ENCODE measurements at places on chromosomes 7 and 10.

DNA sequence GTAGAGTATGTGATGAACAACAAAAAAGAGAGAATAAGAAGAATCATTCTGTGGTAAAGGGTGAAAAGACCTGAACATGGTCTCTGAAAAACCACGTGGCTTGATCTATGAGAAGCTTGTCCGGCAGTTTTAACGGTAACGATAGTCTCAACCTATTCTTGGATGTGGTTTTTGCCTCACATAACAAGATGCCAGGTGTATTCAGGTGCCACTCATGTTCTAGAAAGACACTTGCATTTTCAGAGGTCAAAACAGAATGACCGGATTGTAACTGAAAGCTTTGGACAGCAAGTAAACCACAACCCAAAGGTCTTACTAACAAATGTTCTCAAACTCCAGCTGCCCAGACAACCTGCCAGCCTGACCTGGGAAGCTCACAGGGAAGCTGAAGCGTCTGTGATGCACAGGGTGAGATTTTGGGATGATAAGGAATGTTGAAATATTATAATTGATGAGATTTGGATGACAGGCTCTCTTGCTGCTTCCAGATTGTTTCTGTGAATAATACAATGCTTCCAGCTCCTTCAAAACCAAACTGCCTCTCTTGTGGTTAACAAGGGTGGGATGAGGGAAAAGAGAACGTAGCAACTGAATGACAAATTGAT is 137.4 kb upstream of the GRB10 start:
- DNase-seq, result no peak

DNA sequence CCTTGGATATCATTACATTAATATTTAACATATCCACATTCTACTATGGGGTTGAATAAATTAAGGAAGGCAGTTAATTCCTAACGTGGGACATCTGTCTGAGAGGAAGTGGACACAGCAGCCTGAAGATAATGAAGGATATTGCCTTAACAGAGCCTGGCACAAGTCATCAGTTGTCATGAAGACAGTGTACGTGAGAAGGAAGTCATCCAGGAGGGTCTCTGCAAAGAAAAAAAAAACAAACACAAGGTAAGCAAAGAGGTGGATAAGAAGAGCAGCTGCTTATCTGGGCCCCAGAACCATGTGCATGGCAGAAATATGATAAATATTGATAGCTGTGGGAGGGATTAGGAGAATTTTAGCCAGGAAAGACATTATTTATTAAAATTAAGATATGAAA is 190.0 kb downstream of the RAPGEF5 start:
- DNase-seq, result no peak

DNA sequence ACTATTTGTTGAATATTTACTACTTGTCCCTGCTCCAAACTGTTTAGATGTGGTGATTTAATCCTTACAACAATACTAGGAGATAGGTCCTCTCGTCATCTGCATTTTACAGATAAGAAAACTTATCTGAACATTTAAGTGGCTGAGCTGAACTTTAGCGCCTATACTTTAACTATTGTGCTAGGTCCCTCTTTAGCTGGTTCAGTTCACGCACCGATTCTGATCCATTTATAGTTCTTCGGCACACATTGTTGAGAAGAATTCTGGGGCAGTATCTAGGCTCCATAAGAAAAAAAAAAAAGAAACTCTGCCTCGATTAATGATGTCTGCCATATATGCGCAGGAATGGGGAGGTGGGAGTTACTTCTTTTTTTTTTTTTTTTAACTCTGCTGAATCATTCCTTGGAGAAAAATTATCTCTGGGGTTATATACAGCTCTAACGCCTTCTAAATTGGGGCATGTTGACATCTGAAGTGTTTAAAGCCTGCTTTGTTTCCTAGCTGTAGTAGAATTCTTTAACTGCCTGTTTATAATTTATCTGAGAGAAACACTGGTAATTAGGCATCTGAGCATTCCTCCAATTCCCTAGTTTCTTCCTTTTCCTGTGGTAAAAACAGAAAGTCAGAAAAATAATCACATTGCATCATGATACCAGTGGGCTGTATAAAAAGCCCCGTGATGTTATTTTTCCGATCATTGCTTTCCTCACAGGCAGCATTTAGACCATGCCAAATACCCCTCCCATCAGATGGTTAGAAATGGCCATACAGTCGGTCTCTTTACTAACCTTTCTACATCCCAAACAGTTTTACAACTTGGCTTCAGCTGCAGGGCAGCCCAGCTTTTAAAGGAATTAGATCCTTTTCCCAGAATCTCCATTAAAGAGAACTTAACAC is 98.5 kb upstream of the KDM7A start:
- DNase-seq, result no peak

GRCh38 chr10:108779501-108779900 is 1143.8 kb downstream of the XPNPEP1 start:
- no peak for DNase-seq

GRCh38 chr10:127968659-127969058 is 61.8 kb downstream of the PTPRE start:
- DNase-seq, result no peak

DNA sequence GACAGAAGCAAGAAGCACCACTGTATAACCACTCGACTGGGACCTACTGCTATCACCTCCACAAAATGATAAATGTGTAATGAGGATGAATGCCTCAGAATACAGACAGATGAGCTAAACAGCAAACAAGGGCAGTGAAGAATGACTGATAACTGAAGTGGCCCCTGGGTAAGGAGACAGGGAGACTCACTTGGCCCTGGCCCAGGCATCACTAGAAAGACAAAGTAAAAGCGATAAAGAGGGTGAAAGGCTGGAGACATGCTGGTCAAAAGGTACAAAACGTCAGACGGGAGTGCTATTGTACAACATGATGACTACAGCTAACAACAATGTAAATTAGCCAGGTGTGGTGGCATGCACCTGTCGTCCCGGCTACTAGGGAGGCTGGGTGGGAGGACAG is 27.8 kb upstream of the APBB1IP start:
- DNase-seq, result no peak

DNA sequence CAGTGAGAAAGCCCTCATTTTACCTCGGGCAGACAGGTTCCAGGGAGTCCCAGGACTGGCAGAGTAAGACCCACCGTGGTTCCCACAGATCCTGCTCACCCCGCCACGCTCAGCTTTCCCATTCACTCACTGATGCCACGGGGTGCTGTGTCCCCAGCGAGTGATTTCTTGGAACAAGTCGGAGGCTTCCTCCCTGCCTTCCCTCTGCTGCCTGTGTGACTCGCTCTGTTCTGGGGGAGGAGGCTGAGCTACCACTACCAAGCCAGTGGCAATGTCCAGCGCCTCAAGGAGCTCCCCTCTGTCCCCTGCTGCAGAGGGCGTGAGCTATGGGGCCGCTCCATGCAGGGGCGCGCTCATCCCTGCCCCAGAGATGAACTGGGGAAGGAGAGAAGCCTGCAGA is 12.6 kb downstream of the IL15RA start:
- no peak for DNase-seq

GRCh38 chr7:157782041-157782440 is 445.2 kb downstream of the DNAJB6 start:
- no peak for DNase-seq

DNA sequence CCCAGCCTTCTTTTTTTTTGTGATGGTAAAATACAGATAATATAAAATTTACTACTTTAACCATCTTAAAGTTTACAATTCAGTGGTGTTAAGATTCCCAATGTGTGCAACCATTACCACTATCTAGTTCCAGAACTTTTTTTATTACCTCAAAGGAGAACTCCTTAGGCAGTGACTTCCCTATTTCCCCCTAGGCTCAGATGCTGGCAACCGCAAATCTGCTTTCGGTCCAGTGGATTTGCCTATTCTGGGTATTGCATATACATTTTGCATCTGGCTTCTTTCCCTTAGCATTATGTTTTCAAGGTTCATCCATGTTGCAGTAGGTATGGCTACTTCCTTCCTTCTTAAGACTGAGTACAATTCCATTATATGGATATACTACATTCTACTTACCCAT is 56.5 kb downstream of the AFAP1L2 start:
- DNase-seq, result no peak

DNA sequence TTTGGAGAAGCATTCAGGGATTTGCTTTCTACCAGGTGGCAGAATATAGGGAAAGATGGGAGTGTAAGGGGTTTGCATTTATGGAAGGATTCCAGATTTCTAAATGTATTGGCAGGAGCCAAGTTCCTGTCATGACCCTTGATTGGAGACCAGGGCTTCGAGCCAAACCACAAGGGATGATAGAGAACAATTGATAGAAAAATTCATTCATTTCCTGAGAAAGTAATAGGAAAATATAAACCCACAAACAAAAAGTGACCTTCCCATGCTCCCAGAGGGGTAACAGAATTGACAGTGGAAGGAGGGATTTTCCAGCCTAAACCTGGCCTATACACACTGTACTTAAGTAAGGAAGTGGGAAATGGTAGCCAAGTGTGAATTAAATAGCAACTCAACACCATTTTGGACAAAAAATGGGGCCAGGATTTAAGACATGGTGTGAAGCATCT is 22.4 kb upstream of the IFIT2 start:
- no peak for DNase-seq

- no peak for DNase-seq
These were observed 2.6 kb downstream of the PRLHR start for GRCh38 chr10:118592675-118593330.

- no peak for DNase-seq
These were observed 257.3 kb upstream of the AKR1E2 start for GRCh38 chr10:4568731-4569130.

DNA sequence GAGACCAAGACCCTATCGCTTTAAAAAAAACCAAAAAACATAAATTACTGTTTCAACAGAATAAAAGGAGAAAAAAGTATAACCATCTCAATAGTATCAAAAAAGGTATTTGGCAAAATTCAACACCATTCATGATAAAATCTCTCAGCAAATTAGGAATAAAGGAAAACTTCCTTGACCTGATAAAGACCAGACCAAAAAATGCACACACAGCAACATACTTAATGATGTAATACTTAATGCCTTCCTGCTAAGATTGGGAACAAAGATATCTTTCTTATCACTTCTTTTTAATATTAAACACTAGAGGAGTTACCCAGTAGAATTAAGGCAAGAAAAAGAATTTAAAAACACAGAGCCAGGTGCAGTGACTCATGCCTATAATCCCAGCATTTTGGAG is 79.3 kb downstream of the CNOT4 start:
- no peak for DNase-seq

GRCh38 chr7:30249316-30249715 is 35.1 kb upstream of the ZNRF2 start:
- DNase-seq, result no peak

DNA sequence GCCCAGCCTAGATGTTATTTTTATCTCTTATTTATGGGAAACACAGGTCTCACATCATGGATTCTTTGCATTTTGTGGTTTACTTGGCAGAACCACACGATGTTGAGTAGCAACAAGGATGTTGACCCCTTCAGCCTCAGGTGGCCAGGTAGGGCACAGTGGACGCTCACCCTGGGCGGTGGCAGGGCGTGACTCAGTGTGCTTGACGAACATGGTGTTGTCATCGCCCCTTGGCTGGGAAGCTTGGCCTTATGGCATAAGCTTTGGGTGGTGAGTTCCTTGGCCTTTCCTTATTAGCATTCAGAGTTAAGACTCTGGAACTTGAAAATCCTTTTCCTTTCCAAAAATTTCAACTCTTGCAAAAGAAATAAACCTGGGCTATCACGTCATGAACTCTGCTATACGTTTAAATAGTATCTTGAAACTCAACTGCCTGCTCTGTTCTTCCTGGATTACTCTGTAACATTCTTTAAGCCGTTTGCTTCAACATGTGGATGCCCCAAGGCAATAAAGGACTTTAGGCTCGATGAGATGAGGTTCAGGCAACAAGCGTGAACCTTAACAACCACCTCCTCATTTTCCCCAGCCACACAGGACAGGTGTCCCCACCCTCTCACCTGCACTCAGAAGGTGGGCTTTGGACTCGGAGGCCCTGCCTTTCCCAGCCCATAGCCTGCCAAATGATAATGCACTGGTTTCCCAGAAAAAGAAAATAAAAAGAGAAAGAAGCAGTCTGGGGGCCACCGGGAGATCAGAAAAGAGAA is 22.5 kb upstream of the ECHDC3 start:
- DNase-seq, result no peak

GRCh38 chr7:21767300-21767900 is 178.3 kb downstream of the CDCA7L start:
- DNase-seq, result no peak

GRCh38 chr10:50917486-50917885 is 32.1 kb upstream of the A1CF start:
- DNase-seq, result no peak

DNA sequence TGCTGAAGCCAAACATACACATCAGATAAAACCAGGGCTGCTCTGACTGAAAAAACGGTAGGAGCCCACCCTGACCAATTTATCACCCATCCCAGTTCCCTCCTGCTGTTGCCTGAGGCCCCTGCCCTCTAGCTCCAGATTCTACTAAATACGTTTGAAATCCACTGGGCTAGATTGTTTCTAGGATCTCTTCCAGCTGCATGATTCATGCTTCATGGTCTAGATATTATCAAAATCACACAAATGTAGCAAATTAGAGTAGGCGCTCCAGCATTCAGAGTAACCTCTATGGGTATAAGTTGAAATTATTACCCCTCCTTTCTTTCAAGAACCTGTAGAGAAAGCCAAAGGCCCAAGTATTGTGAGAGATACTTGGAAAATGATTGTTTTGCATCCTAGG is 151.2 kb upstream of the FAM13C start:
- DNase-seq, result no peak

- no peak for DNase-seq
These were observed 859 bp upstream of the CH25H start for GRCh38 chr10:89207801-89208551.

GRCh38 chr7:65269150-65269856 is 104.4 kb upstream of the ZNF92 start:
- DNase-seq, result no peak
